Naive thymus-derived CD4-positive, alpha-beta T cell (primary cell): ENCODE measurements at places on chromosomes 2 and 18.

GRCh38 chr18:58211510-58211909, 167.5 kb downstream of the NEDD4L start:
- H3K4me1 ChIP-seq: no peaks in the 10 kb centered on the region
- no peaks in the 10 kb centered on the region for H3K36me3 ChIP-seq
- H3K4me3 ChIP-seq: no peak overlapping the region
- no peak for DNase-seq

- no peak for DNase-seq
- H3K4me1 ChIP-seq: no peaks in the 10 kb centered on the region
- no peak overlapping the region for H3K4me3 ChIP-seq
- no peak overlapping the region for H3K27ac ChIP-seq
- H3K27me3 ChIP-seq: no peaks in the 10 kb centered on the region
Observed at GRCh38 chr2:129748250-129748649, 231.2 kb upstream of the RAB6C start.

- H3K4me1 ChIP-seq: no peaks in the 10 kb centered on the region
- H3K4me3 ChIP-seq: no peak overlapping the region
- no peaks in the 10 kb centered on the region for H3K36me3 ChIP-seq
- no peak overlapping the region for H3K27ac ChIP-seq
- DNase-seq: no peak
- no peaks in the 10 kb centered on the region for H3K27me3 ChIP-seq
Observed at GRCh38 chr2:209298601-209299000, 125.2 kb upstream of the MAP2 start.

DNA sequence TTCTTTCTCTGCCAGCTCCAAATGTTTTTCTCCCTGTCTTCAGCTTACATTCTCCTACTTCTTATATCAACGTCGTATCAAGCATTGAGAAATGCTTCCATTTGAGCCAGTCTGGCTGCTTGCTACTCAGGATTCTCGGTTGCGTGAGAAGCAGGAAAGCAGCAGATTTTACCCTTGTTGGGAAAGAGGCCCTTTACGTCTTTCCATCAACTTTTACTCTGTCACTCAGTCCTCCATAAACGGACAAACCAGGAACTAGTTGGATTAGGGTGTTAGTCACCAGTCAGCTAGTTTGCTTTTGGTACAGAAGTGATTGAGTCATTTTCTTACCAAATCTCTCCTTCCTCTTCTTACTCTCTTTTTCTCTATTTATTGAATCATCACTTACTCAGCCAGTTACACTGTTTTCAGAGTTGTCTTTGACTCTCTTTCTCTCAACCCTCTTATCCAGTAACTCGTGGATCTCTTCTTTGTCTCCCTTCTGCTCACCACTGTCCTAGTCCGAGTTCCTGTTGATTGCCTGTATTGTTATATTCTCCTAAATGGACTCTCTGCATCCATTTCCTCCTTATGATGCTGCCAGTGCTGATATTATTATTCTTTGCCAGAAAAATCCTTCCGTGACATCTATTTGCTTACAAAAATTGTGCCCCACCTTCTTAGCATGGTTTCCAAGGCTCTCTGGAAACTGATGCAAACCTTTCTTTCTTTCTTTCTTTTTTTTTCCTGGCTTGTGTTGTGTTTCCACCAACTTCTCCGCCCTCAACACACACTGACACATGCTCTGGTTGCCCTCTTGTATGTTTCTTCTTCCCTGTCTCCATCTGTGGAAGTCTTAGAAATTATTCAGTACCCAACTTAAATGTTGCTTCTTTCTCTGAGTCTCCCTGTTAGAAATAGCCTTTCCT, 61.5 kb downstream of the VRK2 start:
- no peak overlapping the region for H3K27ac ChIP-seq
- H3K4me3 ChIP-seq: no peak overlapping the region
- H3K4me1 ChIP-seq: no peaks in the 10 kb centered on the region
- no peaks in the 10 kb centered on the region for H3K27me3 ChIP-seq
- no peak for DNase-seq
- no peaks in the 10 kb centered on the region for H3K36me3 ChIP-seq

DNA sequence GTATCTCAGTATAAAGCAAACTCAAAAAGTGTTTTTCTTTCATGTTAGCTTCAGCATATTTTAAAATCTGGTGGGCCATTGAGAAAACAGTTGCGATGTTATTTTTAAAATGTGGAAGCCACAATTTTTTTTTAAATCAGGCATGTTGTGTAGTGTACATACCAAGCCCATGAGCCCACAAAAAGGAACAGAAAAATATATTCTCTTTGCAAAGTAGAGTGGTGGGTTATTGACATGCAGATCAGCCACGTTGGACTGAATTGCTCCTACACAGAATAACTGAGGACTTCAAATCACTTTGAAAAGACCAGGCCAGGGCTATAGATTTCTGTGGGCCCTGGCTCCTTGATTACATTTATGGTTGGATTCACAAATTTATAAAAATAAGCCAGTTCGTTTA, 774.4 kb downstream of the DCC start:
- DNase-seq: no peak
- no peaks in the 10 kb centered on the region for H3K36me3 ChIP-seq
- no peaks in the 10 kb centered on the region for H3K27me3 ChIP-seq
- H3K4me3 ChIP-seq: no peak overlapping the region

GRCh38 chr2:112626604-112627059, 19.1 kb upstream of the SLC20A1 start:
- H3K4me3 ChIP-seq: peak overlapping the region; percentile 61
- peaks cover 49% of the 10 kb centered on the region for H3K4me1 ChIP-seq
- DNase-seq: peak; percentile 66
- H3K27ac ChIP-seq: peak overlapping the region; percentile 29

GRCh38 chr2:209808521-209808920, 36.9 kb downstream of the UNC80 start:
- no peaks in the 10 kb centered on the region for H3K4me1 ChIP-seq
- no peak overlapping the region for H3K27ac ChIP-seq
- H3K27me3 ChIP-seq: no peaks in the 10 kb centered on the region
- no peak for DNase-seq
- no peak overlapping the region for H3K4me3 ChIP-seq

DNA sequence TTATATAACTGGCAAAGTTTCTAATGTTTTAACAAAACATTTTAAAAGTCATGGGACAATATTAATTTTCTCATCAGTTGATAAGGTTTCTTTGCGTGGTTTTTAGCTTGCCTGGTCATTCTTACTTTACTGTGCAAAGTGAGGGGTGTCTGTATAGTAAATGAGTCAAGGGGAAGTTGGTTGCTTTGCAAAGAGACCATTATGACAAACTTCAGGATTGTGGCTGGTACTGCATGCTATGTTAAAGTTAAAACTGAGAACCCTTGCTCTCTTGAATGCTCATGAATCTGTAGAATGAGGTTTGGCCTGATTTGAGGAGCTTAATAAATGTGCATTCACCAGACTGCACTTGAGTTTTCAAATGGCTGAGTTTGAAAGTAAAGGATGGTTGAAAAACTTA, 47.0 kb downstream of the COL4A4 start:
- DNase-seq: no peak
- no peaks in the 10 kb centered on the region for H3K27me3 ChIP-seq
- no peaks in the 10 kb centered on the region for H3K36me3 ChIP-seq

DNA sequence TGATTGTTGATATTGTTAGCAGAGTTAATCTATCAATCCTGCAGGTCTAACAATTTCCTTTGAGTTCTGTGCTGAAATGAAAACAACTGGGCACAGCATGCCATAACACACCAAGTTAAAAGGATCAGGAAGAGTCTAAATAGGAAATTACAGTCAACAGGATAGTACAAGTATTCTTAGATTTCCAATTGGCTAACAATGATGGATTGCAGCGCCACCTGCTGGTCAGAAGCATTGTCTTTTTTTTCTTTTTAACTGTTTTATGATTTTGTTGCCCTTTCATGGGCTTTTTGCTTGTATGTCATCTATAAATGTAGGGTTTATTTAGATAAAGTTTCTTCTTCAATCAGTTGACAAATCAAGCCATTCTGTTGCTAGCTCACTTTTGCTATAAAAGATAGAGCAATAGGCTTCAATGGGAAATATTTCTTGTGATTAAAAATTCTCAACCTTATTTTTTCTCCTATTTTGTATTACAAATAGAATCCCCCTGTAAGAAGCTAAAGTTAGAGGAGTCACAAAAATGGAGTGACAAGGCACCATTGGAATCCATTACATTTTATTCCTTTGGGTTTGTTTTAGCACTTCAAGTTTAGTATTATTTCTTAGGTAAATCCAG, 40.8 kb upstream of the RPRM start:
- H3K27me3 ChIP-seq: no peaks in the 10 kb centered on the region
- no peaks in the 10 kb centered on the region for H3K36me3 ChIP-seq
- no peaks in the 10 kb centered on the region for H3K4me1 ChIP-seq
- no peak overlapping the region for H3K4me3 ChIP-seq
- H3K27ac ChIP-seq: no peak overlapping the region

GRCh38 chr2:100992262-100992661, 9.8 kb upstream of the RPL31 start:
- no peaks in the 10 kb centered on the region for H3K27me3 ChIP-seq
- H3K4me3 ChIP-seq: no peak overlapping the region
- no peaks in the 10 kb centered on the region for H3K4me1 ChIP-seq
- no peaks in the 10 kb centered on the region for H3K36me3 ChIP-seq
- H3K27ac ChIP-seq: no peak overlapping the region

- no peaks in the 10 kb centered on the region for H3K4me1 ChIP-seq
- no peaks in the 10 kb centered on the region for H3K27me3 ChIP-seq
- H3K36me3 ChIP-seq: no peaks in the 10 kb centered on the region
- H3K27ac ChIP-seq: no peak overlapping the region
- DNase-seq: no peak
Observed at GRCh38 chr2:24231461-24231881, 56.6 kb downstream of the FAM228A start.

DNA sequence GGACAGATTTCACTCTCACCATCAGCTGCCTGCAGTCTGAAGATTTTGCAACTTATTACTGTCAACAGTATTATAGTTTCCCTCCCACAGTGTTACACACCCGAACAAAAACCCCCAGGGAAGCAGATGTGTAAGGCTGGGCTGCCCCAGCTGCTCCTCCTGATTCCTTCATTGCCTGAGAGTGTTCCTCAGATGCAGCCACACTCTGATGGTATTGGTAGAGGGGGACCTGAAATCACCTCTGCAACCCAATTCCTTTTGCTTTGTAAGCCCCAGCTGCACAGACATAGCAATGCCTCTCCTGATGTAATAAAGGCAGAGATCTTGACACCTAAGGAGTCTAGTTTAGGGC, 1529.8 kb downstream of the RPIA start:
- no peak for DNase-seq
- no peak overlapping the region for H3K27ac ChIP-seq
- no peaks in the 10 kb centered on the region for H3K36me3 ChIP-seq

DNA sequence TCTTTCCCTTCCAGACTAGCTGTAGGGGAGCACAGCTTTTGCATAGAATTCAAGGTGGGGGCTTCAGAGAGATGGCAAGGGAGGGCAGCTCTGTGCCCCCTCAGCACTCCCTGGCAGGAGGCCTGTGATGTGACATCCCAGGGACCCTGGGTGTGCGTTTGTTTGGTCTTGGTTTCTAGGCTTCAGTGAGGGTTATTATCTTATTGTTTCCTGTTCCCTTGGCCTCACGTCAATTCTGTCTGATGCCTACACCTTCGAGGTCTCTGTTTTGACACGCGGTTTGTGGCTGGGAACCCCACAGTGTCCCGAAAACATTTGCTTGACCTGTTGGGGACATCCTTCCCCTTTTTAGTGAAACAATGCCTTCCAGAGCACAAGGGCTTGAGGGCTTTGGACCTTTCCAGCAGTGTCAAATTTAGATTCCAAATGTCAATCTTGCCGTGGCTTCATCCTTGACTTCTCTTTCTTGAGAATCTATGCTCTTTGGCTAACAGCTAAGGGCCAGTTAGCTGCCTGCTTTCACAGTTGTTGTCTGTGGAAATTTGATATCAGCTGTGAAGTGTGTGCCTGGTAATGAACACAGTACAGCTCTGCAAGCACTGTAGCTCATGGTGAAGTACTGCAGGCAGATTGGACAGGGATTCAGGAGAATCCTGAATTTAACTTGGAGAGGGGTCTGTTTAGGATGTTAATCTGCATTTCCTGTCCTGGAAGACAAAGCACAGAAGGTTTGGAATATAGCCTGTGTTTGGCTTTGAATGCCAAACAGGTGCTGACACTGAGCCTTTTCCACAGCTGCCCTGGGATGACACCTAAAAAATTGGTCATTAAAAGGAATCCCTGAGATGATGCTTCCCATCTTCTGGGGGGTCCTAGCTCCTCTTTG, 108.2 kb upstream of the CXCR4 start:
- no peaks in the 10 kb centered on the region for H3K36me3 ChIP-seq
- no peak overlapping the region for H3K4me3 ChIP-seq
- H3K4me1 ChIP-seq: peaks cover 9% of the 10 kb centered on the region
- no peaks in the 10 kb centered on the region for H3K27me3 ChIP-seq
- no peak overlapping the region for H3K27ac ChIP-seq
- peak; percentile 51 for DNase-seq

DNA sequence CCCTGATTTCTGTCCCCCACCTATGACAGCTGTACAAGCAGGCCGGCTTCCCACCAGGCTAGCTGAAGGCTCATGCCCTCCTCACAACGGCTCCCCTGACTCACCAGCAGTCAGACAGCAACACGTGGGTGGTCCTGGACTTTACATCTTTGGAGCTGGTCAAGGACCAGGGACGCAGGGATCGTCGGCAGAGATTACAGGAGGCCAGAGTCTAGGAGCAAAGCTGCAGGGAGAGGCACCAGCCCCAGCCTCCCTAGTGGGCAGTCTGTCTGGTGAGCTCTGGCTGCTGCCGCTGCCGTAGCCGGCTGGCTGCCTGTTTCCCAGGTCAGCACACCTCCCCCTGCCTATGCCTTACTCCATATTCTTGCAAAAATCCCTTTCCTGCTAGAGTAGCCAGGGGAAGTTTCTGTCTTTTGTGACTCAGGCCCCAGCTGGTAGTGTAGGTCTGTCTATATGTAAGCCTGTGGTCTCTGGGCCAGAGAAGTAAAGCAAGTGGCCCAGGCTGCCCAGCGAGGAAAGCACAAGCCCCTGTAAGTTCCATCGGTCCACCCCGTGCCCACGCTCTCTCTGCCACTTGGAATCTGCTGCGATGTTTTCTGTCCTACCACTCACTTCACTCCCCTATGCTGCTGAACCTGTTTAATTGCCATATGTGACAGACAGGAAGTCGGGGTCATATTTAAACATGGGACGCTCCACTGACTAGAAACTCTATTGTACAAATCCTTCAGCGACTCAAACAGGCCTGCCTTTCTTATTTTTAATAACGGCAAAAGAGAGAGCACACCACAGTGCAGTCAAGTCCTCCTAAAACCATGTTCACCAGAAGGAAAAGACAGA, 2.4 kb upstream of the ARHGEF4 start:
- no peaks in the 10 kb centered on the region for H3K4me1 ChIP-seq
- no peak overlapping the region for H3K27ac ChIP-seq
- H3K36me3 ChIP-seq: no peaks in the 10 kb centered on the region
- no peaks in the 10 kb centered on the region for H3K27me3 ChIP-seq
- H3K4me3 ChIP-seq: no peak overlapping the region

DNA sequence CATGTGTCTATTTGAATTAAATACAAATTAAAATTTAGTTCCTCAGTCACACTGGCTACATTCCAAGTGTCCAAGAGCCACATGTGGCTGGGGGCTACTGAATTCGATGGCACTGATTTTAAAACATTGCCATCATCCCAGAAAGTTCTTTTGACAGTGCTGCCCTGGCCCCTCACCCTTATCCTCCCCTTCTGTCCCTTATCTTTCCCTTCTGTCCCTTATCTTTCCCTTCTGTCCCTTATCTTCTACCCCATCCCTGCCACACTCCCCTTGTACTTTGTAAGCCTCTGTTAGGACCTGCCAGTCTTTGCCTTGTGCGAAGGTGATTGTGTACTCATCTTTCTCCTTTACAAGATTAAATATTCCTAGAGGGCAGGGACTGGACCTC, 85.2 kb downstream of the DNMT3A start:
- no peak overlapping the region for H3K4me3 ChIP-seq
- H3K27ac ChIP-seq: no peak overlapping the region
- H3K36me3 ChIP-seq: peaks cover 56% of the 10 kb centered on the region
- H3K27me3 ChIP-seq: no peaks in the 10 kb centered on the region
